Upper lobe of left lung (tissue), 6 donors: ENCODE measurements at places on chromosomes 13 and 19. TPM values are rescaled to one million over a fixed set of nuclear protein-coding genes. Genes with fewer than 3 reads are reported as not detected.

Gene MYO1F
- total RNA-seq: 246 TPM

Gene PALM3
- total RNA-seq: 14.4 TPM

GRCh38 chr13:87676254-87677042, 5.3 kb downstream of the SLITRK5 start:
- H3K27ac ChIP-seq: no peak overlapping the region
- H3K4me3 ChIP-seq: no peak overlapping the region
- DNase-seq: no peak
- peaks cover 31% of the 10 kb centered on the region for H3K4me1 ChIP-seq

DNA sequence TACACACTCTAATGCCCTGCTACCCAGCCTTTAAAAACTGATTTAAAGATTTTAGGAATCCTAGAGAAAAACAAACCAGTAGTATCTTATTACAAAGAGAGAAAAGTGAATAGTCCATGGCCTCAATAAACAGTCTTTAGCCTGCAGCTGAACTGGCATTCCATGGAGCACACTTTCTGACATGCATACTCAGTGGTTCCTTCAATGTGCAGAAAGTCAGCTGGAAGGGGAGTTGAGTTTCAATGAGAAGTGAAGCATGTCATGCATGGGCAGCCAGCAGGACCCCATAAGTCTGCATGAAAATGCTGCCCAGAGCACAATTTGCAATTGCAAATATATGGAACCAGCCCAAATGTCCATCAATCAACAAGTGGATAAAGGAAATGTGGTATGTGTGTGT, 273.7 kb downstream of the UQCRFS1 start:
- no peaks in the 10 kb centered on the region for H3K4me1 ChIP-seq
- no peak overlapping the region for H3K4me3 ChIP-seq
- H3K27ac ChIP-seq: no peak overlapping the region

Gene COG6
- 10.3 TPM for total RNA-seq

Gene CYP2F1
- 0.61 TPM for total RNA-seq

DNA sequence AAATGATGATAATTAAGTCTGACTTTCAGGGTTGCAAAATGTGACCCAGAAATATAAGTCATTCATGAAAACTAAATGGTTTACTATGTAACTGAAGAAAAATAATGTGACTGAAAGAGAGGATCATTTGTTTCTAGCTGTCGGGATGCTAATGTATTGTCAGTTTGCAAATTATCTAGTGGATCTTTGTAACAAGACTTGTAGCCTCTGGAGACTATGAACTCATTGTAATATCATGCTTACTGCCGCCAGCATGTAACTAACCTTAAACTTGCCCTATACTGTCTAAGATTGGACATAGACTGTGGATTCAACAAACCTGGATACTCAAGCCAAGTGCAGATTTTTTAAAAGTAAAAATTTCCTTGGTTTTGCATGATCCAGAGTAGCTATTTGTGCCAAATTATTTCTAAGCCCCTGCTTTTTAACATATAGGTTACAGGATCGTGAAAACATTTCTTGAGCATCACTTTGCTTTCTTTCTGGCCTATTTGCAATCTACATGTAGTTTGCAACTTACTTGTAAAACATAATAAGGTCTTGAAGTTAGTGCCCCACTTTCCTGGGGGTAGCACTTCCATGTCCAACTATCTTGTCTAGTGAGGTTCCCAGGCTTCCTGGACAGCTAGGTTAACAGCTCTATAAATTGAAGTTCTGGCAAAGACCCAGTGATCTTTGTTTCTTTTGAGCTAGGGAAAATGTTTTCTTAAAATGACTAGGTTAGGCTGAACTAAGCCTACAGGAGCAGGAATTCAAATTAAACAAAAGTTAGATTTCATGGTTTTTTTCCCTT, 3.3 kb upstream of the POSTN start:
- H3K4me1 ChIP-seq: no peaks in the 10 kb centered on the region
- no peaks in the 10 kb centered on the region for H3K36me3 ChIP-seq
- H3K27me3 ChIP-seq: no peaks in the 10 kb centered on the region
- no peak overlapping the region for H3K4me3 ChIP-seq
- no peak overlapping the region for H3K27ac ChIP-seq
- DNase-seq: no peak

DNA sequence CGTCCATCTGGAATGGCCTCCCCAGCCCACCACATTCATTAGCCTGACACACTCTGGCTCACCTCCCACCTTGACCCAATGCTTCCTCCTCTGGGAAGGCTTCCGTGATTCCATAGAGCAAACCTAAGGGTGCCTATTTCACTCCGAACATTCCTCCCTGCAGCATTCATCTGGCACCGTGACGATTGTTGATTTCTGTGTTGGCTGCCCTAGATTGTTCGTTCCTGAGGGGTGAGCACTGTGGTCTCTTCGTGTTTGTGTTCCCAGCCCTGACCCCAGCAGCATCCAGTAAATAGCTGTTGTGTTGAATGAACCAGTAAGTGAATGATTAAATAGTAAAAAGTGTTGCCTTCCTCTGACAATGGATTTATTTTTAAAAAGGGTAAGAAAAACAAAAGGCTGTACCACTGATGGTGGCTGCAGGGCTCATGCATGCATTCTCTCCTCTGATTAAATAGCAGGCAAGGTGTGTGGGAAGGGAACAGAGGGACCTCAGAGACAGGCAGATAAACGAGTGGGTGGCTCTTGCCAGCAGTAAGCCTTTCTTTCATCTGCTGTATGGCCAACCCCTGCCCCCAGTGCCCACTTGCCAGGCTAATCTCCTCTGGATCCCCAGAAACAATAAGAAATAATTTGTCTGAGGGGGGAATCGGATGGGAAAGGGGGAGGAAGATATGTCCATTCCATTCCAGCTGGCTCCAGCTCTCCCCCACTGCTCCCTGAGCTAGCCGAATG, 48.4 kb upstream of the CACNA1A start:
- no peaks in the 10 kb centered on the region for H3K27me3 ChIP-seq
- no peak for DNase-seq
- no peak overlapping the region for H3K27ac ChIP-seq
- no peak overlapping the region for H3K4me3 ChIP-seq
- no peaks in the 10 kb centered on the region for H3K4me1 ChIP-seq

GRCh38 chr13:29515372-29515771, 80.1 kb downstream of the SLC7A1 start:
- H3K4me1 ChIP-seq: no peaks in the 10 kb centered on the region
- H3K27me3 ChIP-seq: no peaks in the 10 kb centered on the region
- no peak overlapping the region for H3K4me3 ChIP-seq
- peaks cover 26% of the 10 kb centered on the region for H3K36me3 ChIP-seq
- no peak overlapping the region for H3K27ac ChIP-seq
- DNase-seq: no peak

Gene CEACAM16
- total RNA-seq: not detected

Gene FCGBP
- 16.1 TPM for total RNA-seq

DNA sequence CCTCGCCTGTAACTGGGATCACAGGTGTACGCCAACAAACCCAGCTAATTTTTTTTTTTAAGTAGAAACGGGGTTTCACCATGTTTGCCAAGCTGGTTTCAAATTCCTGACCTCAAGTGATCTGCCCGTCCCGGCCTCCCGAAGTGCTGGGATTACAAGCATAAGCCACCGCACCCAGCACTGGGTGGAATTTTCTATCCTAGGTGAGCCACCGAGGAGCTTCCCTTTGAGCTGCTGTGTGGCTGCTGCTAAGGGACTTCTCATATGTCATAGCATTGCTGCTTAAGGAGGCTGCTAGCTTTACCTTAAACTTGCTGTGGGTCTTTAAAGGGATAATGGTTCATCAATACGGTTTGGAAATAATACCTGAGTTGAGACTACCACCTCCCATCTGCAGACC, 2.9 kb upstream of the AMER2 start:
- no peaks in the 10 kb centered on the region for H3K36me3 ChIP-seq
- peaks cover 9% of the 10 kb centered on the region for H3K27me3 ChIP-seq
- no peak for DNase-seq
- H3K27ac ChIP-seq: no peak overlapping the region
- no peak overlapping the region for H3K4me3 ChIP-seq

Gene GNG14
- not detected for total RNA-seq

DNA sequence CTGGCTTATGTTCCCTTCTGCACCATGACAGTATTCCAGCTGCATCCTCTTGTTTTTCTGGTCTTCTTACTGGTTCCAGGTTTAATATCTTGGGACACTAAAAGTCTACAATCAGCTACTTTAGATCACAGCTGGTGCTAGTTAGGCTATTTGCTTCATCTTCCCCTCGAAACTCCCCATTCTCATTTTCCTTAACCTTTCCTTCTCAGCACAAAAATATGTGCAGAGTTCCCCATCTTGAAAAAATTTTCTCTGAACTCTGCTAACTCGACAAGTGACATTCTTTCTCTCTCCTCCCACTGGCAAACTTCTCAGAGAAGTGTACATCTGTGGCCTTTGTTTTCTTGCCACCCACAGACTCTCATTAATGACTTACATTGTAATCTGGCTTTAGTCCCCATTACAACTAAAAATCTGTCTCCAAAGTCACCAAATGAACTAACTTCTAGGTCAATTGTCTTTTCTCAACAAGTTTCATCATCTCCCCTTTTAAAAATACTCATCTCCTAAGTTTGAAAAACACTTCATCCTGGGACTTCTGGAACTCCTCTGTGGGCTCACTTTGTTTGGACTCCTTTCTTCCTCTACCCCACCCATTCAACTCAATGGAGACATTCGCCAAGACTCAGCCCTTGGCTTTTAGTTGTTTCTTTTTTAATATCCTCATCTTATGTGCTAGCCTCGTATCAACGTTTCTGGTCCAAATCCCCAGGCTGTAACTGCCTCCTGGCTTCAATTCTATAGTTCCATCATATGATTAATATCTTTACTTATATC, 7.1 kb upstream of the KL start:
- H3K4me1 ChIP-seq: peaks cover 5% of the 10 kb centered on the region
- DNase-seq: no peak
- no peak overlapping the region for H3K4me3 ChIP-seq
- no peaks in the 10 kb centered on the region for H3K36me3 ChIP-seq
- H3K27me3 ChIP-seq: no peaks in the 10 kb centered on the region

DNA sequence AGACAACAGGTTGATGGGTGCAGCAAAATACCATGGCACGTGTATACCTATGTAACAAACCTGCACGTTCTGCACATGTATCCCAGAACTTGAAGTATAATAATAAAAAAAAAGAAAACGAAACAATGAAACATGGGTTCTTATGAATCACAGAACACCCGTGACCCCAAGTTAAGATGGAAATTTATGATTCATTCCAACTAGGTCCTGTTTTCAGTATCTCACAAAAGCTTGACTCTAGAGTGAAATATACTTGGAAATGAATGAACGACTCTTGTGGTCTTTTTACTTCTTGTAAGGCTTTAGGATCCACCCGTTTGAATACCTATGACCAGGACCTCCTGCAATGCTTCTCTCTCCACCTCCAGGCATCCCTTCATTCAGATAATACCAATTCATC, 3.5 kb upstream of the LILRB4 start:
- no peak overlapping the region for H3K4me3 ChIP-seq
- H3K4me1 ChIP-seq: no peaks in the 10 kb centered on the region
- H3K27me3 ChIP-seq: no peaks in the 10 kb centered on the region
- H3K27ac ChIP-seq: no peak overlapping the region

DNA sequence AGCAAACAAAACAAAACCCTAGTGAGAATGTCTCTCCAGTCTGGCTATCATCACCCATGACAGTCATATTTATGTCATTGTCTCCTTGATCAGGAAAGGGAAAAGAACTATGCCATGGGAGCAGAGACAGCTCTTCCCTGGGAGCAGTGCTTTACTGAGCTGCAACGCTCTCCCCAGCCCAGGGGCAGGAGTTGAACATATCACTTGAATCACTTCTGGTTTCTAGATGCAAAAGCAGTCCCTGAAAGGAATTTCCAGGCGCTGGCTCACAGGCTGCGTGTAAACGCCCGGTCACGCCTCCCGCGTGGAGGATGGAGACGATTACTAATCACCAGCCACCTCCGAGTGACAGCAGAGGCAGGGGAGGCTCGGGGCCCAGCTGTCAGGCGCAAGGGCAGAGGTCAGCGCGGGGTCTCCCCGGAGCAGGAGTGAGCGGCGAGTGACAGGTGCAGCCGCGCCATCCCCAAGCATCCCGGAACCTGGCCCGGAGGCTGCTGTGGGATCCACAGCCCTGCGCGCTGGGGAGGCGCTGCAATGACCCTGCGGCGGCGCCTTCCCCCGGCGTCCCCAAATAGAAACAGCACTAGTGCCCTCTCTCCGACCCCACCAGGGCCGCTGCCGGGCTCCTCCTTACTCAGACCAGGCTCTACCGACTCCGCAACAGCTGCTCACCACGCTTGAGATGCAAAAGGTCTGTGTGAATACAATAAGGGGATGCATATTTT, 23.5 kb upstream of the DCLK1 start:
- H3K27me3 ChIP-seq: no peaks in the 10 kb centered on the region
- H3K4me3 ChIP-seq: no peak overlapping the region

DNA sequence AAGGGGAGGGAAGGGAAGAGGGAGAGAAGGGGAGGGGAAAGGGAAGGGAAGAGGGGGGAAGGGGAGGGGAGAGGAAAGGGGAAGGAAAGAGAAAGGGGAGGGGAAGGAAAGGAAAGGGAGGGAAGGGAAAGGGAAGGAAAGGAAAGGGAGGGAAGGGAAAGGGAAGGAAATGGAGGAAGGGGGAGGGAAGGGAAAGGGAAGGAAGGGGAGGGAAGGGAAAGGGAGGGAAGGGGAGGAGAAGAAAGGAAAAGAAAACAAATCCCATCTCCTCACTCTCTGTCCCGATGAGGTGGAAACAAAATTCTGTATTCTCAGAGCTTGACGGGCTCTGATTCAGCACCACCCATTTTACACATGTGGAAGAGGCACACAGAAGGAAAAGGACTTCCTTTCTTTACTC, 51.4 kb upstream of the SIN3B start:
- no peak overlapping the region for H3K27ac ChIP-seq
- H3K4me1 ChIP-seq: no peaks in the 10 kb centered on the region
- no peaks in the 10 kb centered on the region for H3K36me3 ChIP-seq
- DNase-seq: no peak

DNA sequence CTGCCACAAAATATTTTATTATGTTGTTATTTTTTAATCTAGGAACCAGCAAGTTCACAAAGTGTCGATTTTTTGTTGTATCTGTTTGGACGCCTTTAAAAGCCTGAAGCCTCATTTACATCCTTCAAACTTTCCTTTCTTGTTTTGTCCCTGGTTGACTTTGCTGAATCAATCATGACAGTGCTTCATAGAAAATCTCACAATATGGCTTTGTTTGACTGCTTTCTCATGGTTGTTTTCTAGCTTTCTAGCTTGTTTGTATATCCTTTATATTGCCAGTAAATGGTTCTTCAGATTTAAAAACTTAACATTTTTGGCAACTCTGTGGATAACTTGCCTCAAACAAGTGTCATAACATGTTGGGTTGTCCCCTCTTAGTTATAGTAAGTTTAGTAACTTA, 84.1 kb upstream of the ATXN8OS start:
- no peaks in the 10 kb centered on the region for H3K4me1 ChIP-seq
- no peak overlapping the region for H3K27ac ChIP-seq
- H3K36me3 ChIP-seq: no peaks in the 10 kb centered on the region
- no peak overlapping the region for H3K4me3 ChIP-seq

Gene TMEM147
- total RNA-seq: 70.3 TPM
